NCI-H1694 treated with DMSO at 0.1 percent for 48 hours (cell line): ENCODE measurements at places on chromosomes 11 and 22.
A peak's percentile ranks its signal among the peaks of the same experiment; 100 is the strongest.

- DNase-seq, result no peak
These were observed 61.0 kb upstream of the CDON start for GRCh38 chr11:126123686-126124085.

GRCh38 chr22:36430863-36431262 lies 43.1 kb upstream of the MYH9 start:
- DNase-seq, result no peak

DNA sequence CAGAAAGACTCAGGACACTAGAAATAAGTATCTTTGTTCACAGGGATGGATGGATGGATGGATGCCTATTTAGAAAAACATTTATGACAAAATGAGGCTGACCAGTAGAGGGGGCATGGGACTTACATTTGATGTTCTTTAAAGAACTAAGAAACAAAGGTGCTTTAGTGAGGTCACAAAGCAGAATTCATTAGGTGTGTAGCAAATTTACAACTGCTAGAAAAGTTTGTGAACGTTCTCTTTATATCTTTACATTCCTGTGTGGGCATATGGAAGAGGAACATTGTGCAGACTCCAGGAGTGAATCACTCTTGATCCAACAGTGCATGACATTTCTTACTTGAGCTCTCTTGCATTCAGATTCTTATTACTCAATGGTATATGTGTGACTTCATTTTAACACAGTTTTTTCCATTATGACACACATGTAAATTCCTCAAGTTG lies 15.8 kb upstream of the SIK2 start:
- DNase-seq, result no peak

GRCh38 chr22:22773979-22774604 lies 113.5 kb upstream of the IGLL5 start:
- DNase-seq, result no peak

GRCh38 chr11:118608360-118609227 lies 1.2 kb downstream of the PHLDB1 start:
- no peak for DNase-seq

DNA sequence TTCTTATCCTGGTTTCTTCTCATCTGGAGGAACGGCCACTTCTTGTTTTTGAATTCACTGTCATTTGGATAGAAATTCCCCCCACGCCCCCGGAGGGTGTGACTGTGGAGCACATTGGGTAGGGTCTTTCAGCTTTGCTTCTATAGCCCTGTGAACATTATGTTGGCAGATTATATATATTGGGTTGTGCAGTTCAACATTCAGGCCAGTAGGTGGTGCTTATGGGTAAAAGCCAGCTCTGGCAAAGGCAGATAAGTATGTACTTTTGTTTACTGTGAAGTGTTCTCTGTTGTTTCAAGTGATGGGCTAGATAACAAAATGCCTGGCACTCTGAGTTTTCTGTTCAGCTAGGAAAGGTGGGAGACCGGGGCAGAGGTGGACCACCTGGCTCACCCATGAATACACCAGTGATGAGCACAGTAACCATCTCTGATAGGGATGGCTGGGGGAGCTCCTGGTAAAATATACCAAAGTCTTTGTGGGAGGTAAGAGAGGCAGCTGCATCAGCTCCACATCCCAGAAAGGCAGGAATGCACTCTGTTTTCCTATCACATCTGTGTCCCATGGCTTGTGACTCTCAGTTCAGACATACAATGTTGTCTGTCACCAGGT lies 1348.2 kb upstream of the RAG2 start:
- peak; percentile 6 for DNase-seq

DNA sequence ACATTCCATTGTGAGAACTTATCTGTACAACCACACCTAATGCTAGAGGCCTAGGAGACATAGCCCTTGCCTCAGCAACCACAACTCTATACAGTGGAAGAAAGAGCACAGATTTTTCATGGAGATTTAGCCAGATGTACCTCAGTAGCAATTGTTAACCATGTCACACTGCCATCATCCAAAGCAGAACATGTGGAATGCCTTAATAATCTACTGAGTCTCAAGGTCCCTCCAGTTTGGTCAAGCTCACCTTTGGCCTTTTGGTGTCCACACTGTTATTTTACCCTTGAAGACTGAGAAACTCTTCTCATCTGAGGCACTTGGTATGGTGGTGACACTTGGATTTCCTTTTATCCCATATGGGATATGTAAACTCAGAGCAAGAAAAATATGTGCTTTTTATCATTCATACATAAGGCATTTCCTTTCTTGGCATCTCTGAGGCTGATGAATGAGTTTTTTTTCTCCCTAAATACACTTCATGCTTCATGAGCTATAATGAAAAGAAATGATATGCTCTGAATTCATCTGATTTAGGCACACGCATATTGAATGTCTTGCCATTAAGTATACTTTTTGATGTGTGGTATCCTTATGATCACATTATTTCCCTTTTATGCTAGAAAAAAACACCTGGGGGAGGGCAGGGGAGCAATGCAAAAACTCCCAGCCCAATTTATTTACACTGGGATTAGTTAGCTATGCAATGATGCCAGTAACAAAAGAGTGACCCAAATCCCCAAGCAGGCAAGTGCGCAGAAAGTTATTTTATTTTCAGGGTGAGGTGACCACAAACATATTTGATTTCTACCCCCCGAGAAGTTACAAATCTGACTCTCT lies 63.3 kb upstream of the ME3 start:
- DNase-seq, result no peak

DNA sequence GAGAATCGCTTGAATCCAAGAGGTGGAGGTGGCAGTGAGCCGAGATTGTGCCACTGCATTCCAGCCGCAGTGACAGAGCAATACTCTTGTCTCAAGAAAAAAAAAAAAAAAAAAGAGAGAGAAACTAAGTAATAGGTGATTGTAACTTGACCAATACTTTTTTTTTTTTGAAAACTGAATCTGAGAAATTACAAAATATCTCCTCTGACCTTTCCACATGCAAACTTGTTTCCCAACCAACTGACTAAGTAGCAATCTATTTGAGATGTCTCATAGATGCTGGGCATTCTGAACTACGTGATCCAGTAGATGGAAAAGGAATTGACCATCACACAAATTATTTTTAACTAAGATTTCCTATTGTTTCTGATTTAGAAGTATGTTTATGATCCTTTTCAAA lies 407.3 kb upstream of the CHORDC1 start:
- DNase-seq, result no peak

DNA sequence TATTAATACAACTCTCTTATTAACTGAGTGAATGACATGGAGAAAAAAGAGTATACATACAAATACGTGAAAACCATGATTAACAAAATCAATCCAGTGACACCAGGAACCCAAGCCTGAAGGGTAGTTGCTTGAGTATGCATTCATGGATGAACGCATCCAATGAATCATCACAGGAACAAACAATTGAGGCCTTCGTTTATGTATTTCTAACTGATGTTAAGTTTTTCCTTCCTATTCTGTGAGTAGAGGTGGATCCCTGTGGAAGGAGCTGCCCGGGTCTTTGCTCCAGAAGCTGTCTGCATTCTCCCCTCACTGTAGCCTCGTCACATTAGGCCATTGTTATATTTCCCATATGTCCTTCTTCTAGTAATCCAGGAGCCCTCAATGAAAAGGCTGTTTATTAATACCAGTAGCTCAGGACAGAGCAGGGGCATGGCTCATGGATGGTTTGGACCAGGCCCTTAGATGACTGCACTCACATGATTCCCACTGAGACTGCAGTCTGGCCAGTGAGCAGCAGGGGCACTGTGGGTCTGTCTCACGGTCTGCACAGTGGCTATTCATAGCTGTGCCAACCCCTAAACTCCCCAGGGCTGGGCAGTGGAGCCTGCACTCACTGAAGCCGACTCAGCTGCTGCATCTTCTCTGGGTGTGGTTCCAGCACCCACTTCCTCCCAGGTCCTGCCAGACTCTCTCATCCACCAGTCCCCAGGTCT lies 128.1 kb upstream of the TOP3B start:
- peak; percentile 3 for DNase-seq

- DNase-seq, result peak; percentile 81
These were observed 20.0 kb upstream of the LMO1 start for GRCh38 chr11:8283465-8284230.

- DNase-seq, result no peak
These were observed 393.4 kb downstream of the MIAT start for GRCh38 chr22:27050771-27051170.

GRCh38 chr11:86800960-86801272 lies 574 bp downstream of the PRSS23 start:
- no peak for DNase-seq

DNA sequence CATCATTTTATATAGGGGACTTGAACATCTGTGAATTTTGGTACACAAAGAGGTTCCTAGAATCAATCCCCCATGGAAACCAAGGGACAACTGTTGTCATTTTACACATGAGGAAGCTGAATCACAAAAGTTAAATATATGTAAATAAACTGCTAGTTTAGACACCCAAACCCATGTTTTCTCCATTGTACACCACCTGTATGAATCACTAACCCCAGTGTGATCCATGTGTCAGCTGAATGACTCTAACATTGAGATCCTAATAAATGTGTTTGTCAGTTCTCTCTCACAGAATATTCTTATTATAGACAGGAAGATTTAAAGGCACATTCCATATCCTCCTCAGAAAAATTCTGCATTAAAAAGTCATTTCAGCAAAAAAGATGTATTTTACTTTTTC lies 83.3 kb downstream of the ATG16L2 start:
- DNase-seq, result no peak

DNA sequence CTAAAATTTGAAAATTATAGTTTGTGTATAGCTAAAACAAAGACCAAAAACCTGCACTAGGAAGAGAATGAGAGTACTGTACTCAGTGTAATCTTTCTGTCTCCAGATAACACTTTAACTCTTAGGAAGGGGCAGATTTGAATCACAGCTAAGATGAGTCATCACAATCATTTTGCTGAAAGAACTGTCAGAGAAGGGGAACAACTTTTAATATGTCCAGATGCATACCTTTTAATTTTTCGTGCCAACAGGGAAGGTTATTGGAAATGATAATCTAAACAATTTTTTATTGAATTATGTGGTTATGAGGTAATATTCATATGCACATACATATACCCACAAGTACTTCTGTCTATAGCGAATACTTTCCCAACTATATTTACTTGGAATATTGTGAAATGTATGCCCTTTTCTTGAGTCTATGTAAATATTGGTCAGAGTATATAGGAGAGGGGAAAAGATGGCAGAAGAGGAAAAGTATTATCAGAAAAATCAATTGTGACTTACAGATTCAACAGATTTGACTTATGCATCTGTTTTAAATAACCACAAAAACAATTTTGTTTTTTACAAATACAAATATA lies 51.1 kb upstream of the MUC15 start:
- no peak for DNase-seq

- DNase-seq, result peak; percentile 4
These were observed 22.6 kb upstream of the NCR3LG1 start for GRCh38 chr11:17328871-17329494.

DNA sequence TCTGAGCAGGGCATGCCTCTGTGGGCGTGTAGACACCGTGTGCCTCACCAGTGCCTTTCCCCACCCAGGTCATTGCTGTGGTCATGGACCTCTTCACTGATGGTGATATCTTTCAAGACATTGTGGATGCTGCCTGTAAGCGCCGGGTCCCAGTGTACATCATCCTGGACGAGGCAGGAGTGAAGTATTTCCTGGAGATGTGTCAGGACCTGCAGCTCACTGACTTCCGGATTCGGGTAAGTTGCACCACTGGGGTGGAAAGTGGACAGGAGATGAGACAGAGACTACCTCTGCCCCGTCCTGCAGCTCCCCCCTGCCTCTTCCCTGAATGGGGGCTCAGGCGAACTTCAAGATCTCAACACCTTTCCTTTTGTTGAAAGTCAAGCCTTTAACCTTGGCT lies 24.3 kb downstream of the FAM83F start:
- DNase-seq, result no peak

DNA sequence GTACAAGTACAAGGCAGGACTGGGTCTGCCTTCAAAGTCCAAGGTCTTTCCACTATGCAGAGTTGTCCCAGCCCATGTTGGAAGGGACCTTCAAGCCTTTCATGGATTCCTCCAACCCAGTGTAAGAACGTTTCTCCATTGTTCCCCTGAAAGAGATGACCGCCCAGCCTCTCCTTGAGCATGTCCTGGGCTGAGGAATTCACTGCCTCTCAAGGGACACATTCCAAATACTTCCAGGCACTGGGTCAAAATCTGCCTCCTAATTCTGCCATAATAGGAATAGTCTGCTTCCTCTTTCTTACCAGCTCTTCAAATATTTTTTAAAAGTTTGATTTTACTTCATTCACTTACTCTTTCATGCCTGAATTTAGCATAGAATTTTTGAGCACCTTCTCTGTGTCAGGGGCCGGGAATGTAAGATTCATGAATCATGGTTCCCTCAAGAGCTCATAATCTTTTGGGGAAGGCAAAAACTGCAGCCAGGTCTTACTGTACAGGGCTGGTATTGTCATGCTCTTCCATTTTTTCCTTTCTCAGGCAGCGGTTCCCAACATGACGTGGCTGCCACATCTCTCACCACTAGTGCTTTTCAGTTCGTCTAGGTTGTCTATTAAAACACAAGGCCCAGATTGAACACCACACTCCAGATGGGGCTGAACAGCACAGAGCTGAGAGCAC lies 143.3 kb upstream of the TBCEL start:
- DNase-seq, result no peak

DNA sequence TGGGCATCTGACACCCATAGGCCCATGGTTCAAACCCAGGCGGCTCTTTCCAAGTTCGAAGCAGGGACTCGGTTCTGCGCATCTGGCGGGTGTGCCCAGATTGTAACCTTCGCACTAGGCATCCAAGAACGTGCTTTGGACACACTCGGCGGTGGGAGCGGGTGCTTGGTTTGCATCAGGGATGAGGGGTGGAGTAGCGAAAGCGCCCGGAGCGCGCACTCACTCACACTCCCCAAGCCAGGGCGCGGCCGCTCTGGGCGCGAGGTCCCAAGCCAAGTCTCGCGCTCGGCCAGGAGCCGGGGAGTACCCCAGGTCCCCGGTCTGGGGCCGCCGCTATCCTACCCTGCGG lies 243 bp upstream of the SYT9 start:
- DNase-seq, result no peak

DNA sequence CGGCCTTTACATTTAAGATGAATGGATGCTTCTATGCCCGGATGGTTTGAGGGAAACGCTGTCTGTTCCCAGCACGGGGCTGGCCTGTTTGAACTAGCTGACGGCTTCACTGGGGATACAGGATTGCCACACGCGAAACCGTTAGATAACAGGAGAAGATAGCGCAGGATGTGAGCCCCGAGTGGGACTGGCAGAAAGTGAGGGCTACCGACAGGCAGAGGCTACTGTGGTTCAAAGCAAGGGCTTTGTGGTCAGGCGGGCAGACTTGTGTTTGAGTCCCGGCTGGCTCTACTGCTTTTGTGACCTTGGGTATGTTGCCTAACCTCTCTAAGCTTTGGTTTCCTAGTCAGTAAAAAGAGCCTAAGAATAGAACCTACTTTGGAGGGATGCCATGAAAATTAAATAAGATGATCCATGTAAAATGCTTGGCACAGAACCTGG lies 2.8 kb upstream of the OAF start:
- no peak for DNase-seq
